Type B pancreatic cell (in vitro differentiated cells): ENCODE measurements at places on chromosomes 5 and 9.

DNA sequence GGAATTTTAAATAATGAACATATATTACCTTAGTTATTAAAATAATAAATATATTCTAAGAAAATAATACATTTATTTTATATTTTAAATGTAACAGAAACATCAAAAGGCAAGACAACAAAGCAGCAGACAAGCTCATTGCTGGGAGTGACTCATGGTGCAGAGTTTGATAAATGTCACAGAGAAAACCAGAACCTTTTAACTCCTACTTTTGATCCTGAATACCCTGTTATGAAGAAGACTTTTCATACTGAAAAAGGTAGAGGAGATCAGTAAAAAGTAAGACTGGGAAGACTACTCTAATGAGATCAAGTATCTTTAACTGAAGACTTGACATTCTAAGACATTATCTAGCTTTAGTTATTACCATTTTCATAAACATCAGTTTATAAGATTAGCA, 99.0 kb upstream of the GNA14 start:
- DNase-seq, result no peak

GRCh38 chr9:90815183-90815943, 13.7 kb downstream of the SYK start:
- DNase-seq, result no peak

DNA sequence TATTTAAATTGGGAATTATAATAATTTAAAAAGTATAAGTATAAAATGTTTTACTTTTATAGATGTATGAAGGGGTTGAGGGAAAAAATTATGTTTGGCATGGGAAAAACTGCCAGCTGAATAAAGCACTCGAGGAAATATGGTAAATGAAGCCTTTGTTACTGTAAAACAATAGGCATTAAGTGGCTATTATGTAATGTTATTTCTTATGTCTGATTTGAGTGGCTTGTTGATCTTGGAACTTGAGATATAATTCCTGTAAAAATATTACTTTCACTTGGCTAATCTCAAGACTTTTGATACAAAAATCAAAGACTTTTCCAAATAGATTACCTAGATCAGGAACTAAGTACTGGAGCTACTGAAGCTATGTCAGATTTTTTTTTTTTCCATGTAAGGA, 182.9 kb downstream of the CD180 start:
- no peak for DNase-seq

GRCh38 chr9:69601698-69602097, 70.5 kb downstream of the APBA1 start:
- DNase-seq, result no peak

- DNase-seq, result no peak
These were observed 34.2 kb downstream of the TARS1 start for GRCh38 chr5:33474931-33475499.

- DNase-seq, result no peak
These were observed 11.8 kb downstream of the HNRNPAB start for GRCh38 chr5:178216088-178216534.

GRCh38 chr9:137240318-137240840, 708 bp upstream of the TUBB4B start:
- DNase-seq, result no peak

DNA sequence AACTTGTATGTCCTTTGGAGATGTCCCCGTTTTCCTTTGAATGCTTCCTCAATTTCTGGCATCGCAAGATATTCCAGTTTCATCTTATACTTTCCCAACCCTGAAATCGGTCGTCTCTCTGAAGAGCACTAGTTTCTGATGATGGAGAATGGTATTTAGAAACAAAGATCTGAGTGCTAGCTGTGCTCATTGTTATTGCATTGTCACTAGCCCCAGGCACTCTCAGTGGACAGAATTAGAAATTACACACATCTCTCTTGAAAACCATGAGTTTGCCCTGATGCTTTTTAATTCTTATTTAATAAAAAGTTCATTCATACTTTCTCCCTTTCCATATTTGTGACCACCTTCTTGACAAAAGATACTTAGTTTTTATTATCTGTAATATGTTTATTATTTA, 67.7 kb downstream of the C9orf152 start:
- DNase-seq, result no peak

GRCh38 chr5:171571663-171572062, 152.2 kb downstream of the FGF18 start:
- no peak for DNase-seq

GRCh38 chr5:39255406-39255805, 36.0 kb upstream of the FYB1 start:
- DNase-seq, result no peak

DNA sequence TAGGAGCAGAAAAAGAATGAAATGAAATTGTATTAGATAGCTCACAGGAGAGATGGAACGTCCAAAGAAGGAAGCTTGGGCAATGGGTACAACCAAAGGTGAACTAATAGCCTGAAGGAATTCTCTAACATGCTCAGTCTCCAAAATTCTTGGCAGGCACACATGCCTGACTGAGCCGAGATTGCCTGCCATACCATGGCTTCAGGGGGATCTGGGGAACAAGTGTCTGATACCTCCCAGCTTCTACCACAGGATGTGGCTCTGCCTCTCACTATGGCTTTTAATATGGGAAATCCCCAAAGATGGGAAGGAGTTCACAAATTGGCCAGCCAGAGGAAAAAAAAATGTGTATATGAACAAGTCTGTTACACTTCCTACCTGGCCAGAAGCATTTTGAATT, 3.6 kb upstream of the PALM2AKAP2 start:
- no peak for DNase-seq

DNA sequence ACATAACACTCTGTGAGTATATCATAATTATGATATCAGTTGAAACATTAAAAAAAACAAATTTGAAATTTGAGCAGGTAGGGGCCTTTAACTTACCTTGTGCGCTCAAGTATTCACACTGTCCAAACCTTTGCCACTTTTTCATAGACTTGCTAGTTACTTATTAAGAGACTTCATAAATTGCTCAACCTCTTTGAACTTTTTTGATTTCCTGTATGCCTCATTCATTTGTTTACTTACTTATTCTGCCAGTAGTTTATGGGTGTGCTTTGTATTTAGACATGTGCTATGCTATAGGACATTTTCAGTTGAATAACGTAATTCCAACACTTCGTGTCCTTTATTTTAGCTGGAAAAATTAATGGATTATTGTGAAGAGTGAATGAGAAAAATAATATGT, 204.8 kb downstream of the HCN1 start:
- no peak for DNase-seq

DNA sequence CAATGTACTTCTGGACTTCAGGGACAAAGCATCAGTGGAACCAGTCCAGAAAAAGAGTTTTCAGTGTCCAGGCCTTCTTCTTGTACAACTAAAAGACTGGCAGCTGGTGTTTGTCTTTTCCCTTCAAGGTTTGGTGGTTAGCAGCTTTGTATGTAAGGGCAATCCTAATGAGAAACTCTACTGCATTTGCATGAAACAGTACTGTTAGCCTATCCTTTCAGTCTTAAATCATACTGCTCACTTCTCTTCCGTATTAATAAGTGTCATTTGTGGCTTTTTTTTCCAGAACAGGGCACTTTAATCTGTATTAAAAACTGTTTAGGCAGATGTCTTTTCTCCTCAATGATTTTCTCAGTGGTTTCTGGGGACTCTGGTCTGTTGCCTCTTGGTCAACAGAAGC, 48.9 kb downstream of the FAM174A start:
- DNase-seq, result no peak

DNA sequence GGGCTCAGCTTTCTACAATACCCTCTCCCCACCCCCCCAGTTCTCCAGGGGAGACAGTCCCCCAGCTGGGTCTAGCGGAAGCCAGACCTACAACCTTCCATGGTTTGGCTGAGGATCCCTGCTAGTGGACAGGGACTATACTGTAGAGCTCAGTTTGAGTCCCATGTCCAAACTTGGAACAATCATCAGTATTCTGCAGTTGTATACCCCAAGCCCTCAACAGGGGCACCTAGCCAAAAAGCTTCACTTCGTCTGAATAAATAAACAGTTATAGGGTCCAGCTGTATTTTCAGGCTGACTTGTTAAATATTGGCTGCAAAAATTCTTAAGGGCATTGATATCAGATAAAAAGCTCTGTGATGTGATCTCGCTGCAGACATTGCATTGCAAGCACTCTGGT, 15.4 kb upstream of the C9 start:
- DNase-seq, result no peak

- DNase-seq, result no peak
These were observed 11.7 kb downstream of the SNCAIP start for GRCh38 chr5:122323738-122324137.

DNA sequence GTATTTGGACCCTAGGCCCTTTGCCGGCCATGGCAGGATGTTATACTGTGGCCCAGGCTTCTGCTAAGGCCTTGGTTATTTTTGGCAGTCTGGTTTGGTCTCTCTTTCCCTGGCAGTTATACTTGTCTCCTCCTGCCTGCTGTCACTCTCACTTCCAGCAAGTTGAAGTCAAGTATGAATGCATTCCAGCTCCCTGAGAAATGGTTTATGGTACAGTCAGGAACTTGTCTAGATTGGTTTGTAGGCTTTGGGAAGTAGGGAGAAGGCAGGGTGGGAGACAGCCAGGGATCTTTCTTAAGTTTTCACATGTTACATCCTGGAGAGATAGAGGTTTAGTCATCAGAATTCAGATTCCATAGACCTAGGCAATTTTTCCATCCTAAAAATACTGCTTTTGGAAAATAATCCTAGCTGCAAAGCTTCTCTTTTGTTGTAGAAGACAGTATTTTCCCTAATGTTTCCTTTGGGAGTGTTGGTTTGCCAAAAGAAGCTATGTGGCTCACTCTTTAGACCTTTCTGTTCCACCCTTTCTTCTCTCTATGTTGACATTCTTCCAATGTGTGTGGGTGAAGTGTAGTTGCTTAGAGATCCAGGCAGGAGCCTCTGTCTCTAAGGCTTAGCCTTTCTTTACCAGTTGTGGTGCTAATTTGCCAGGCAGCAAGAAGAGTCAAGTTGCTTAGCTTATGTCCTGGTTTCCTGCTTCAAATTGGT, 2.5 kb upstream of the KDM3B start:
- DNase-seq, result no peak

DNA sequence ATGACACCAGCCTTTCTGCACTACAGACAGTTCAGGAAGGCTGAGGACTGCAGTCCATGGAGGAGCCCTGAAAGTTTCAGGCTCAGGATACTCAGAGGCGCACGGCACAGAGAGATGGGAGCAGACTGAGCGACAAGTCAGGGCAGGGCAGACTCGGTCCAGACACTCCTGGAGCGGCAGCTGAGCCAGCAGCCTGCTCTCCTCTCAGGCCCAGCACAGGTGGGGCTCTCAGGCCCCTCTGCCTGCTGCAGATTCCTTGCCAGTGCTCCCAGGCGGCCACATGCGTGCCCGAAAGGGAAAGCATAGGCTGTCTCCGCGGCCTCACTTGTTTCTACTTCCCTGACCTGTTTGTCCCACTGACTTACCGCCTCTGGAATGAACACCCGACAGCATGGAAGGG, 228.3 kb downstream of the IRX2 start:
- DNase-seq, result peak; percentile 62

GRCh38 chr5:132179405-132179804, 48.2 kb downstream of the P4HA2 start:
- DNase-seq, result no peak

DNA sequence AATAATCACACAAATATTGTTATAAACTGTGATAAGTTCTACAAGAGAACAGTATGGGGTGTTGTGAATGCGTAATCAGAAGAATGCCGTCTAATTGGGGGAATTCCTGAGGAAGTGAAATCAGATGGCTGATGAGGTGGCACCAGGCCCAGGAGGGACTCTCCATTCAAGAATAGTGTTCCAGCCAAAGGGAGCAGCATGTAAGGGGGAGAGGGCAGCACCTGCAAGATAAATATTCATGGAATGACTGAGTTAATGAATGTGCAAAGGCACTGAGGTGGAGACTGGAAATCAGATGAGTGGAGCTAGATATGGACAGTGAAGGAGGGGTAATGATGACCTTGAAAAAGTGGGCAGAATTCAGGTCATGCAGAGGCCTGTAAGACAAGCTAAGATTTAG, 250.6 kb downstream of the ARRDC3 start:
- no peak for DNase-seq

DNA sequence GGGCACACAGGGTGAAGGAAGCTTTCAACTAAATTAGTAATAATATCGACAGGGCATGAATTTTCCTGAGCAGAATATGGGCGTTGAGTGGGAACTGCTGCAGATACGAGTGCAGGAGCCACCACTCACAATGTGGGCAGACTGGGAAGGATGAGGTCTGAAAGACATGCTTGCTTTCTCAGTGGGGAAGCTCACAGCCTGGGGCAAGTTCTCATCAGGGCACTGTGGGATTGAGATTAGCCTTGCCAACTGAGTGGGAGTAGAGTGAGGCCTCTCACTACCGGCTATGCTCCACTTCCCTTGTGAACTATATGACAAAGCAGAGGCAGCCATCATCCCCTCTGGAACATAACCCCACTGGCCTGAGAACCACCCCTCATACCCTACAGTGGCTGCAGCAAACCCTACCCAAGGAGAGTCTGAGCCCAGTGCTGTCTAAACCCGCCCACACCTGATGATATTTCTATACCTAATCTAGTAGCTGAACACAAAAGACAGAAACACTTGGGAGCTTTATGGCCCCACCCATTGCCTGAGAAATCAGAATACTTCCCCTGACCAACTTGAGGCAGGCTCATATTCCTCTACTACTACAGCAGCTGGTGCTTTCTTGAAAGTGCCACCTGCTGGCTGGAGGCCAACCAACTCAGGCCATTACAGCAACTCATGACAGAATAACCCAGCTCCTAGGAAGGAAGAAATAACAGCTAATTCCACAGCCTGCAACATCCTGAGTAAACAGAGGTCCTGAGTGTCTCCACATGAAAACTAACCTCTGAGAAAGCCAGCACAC, 173.7 kb upstream of the SPEF2 start:
- DNase-seq, result no peak

DNA sequence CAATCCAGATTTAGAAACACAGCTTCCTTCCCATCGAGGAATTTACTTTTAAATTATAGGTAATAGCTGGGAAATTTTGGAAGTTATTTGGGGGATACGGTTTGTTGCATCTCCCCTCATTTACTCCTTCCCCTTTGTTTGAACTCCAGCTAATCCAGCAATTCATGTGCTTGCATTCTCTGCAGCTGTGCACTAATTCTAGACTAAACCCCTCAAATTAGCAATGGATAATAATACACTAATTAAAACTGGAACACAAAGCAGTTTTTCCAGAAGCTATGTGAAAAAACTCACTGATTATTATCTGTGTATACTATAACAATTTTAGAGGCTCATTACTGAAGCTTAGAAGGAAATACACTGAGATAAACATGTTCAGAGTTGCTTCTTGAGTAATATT, 751.2 kb upstream of the ZNF608 start:
- DNase-seq, result no peak

- no peak for DNase-seq
These were observed 13.9 kb downstream of the RAI14 start for GRCh38 chr5:34669931-34670516.

- DNase-seq, result no peak
These were observed 133.9 kb upstream of the ZNF618 start for GRCh38 chr9:113741886-113742854.

- no peak for DNase-seq
These were observed 88.9 kb upstream of the TBCA start for GRCh38 chr5:77864997-77865396.

DNA sequence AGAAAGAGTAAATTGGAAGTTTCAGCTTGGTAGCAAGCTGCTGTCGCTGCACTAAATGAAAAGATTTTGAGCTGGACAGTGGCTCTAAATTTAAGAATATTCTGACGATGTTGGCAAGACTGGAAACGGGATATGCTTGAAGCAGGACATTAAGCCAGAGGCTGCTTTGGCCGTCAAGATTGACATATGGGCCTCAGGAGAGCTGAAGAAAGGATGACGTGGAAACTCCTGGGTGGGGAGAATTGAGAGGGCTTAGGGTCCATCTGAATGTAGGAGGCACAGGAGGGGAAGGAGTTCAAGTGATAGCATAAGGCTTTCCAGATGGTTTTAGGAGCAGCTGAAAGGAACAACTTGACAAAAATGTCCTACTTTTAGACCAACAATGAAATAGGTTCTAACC, 108.9 kb downstream of the PAPPA start:
- no peak for DNase-seq
